HCT116 (cell line): ENCODE measurements at places on chromosomes 7 and 10. TPM values are rescaled to one million over a fixed set of nuclear protein-coding genes. Genes with fewer than 3 reads are reported as not detected.

DNA sequence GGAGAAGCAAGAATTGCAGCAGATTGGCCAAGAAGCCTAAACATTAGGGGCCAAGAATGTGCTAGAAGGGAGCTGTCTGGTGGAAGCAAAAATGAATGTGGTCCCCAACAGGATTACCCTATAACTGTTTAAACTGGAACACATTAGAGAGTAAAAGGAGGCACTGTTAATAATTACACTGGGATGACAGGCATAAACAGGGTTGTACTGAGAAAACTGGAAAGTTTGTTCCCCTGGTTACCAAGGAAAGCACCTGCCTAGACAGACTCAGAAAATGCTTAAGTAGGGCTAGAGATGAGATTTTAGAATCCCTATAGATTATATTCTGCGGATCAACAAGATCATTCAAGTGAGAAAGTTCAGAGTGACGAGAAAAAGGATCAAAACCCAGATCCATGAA is 100.8 kb downstream of the CTTNBP2 start:
- DNase-seq = no peak
- H3K36me3 ChIP-seq = no peaks in the 10 kb centered on the region
- H3K27me3 ChIP-seq = no peaks in the 10 kb centered on the region

DNA sequence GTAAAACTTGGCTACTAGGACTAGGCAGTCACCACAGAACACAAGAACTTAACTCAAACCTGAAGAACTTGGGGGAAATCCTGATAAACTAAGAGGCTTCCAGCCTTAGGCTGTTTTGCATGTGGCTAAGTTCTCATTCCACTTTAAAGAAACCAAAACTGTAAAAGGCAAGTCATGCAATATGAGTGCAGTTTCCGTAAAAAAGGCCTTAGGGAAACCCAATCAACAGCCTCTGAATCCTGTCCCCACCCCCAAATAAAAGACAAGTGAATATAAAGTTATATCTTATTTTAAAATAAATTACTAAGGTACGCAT is 95.1 kb downstream of the USP6NL start:
- H3K27ac ChIP-seq = no peak overlapping the region
- no peak for DNase-seq
- no peaks in the 10 kb centered on the region for H3K4me1 ChIP-seq
- no peaks in the 10 kb centered on the region for H3K27me3 ChIP-seq
- H3K36me3 ChIP-seq = no peaks in the 10 kb centered on the region

The CYP2C9 gene
- total RNA-seq = 0.76 TPM

The KIN gene
- 13.6 TPM for total RNA-seq

The PLAC9 gene
- not detected for total RNA-seq

GRCh38 chr7:126686474-126686873 is 566.3 kb downstream of the GRM8 start:
- no peaks in the 10 kb centered on the region for H3K4me1 ChIP-seq
- no peaks in the 10 kb centered on the region for H3K36me3 ChIP-seq
- no peak for DNase-seq
- H3K27ac ChIP-seq = no peak overlapping the region

The CLDN3 gene
- 19.2 TPM for total RNA-seq

DNA sequence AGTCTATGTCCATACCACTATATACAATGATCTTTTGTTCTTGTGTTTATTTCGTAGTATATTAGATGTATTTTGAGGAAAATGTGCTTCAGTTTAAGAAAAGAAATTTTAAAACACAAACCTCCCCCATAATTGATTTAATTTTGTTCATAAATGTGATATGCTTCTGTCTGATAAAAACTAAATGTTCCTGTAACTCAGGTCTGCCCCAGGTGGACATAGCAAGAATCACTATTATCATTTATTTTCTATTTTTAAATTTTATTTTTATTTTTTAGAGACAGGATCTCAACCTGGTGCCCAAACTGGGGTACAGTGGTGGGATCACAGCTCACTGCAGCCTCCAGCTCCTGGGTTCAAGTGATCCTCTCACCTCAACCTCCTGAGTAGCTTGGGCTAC is 43.2 kb downstream of the BEND7 start:
- H3K4me3 ChIP-seq = no peak overlapping the region
- no peak overlapping the region for H3K27ac ChIP-seq
- H3K36me3 ChIP-seq = no peaks in the 10 kb centered on the region

- H3K4me1 ChIP-seq = peaks cover 24% of the 10 kb centered on the region
- H3K36me3 ChIP-seq = no peaks in the 10 kb centered on the region
These were observed 160.4 kb downstream of the KIF20B start for GRCh38 chr10:89861584-89862301.

DNA sequence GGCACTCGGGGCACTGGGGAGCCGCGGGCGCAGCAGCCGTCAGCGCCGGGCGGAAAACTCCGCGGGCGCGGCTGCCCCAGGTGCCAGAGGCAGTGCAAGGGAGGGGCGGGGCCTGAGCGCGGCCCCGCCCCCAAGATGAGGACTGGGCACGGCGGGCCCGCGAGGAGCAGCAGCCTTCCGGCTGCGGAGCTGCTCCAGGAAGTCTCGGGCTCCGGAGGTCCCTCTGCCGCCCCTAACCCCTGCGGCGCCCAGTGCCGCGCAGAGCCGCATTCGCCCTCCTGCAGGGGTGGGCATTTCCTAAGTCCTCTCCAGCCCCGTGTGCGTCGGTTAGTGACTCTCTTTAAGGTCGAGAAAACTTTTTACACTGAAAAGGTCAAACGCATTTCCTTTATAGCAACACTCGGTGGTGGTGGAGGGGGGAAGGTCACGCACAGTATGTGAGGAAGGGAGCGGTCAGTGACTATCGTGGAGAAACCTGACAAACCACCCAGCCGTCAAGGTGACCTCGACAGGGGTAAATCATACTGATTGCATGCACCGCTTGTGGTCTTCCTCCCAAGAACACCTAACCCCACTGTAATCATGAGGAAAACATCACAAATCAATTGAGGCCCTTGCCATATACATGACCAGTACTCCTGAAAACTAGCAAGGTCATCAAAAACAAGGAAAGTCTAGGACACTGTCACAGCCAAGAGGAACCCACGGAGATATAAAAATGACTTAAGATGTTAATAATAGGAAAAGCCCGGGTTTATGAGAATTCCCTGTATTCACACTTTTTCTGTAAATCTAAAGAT is at the start of gene ANXA11:
Gene ANXA11, minus strand, starts transcription at position 61 of the 800 bp plus-strand sequence. CDS start 32,676 bp downstream, outside the sequence.
- H3K4me3 ChIP-seq = peak within 1 kb of the TSS; percentile 74
- H3K27me3 ChIP-seq = no peaks in the 10 kb centered on the region
- H3K4me1 ChIP-seq = peaks cover 48% of the 10 kb centered on the region
- H3K36me3 ChIP-seq = no peaks in the 10 kb centered on the region

DNA sequence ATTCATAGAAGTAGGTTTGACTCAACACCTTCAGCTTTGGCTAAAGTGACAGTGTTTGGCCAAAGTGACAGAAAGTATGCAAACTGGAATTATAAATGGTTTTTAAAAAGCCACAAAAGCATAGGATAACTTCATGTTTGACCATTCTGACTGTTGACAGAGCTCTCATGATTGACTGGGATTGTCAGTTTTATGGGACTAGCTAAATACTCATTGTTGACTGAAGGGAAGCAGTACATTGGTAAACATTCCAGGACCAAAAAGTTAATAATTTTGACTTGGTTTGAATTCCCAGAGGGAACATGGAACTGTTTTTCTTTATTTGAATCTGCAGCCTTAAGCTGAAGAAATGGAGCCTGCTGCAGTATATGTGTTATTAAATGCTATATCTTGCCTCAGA is 84.6 kb upstream of the STEAP4 start:
- H3K36me3 ChIP-seq = no peaks in the 10 kb centered on the region
- no peak for DNase-seq
- H3K4me1 ChIP-seq = no peaks in the 10 kb centered on the region
- H3K4me3 ChIP-seq = no peak overlapping the region
- H3K27me3 ChIP-seq = no peaks in the 10 kb centered on the region

GRCh38 chr10:34102893-34103506 is 712.1 kb downstream of the PARD3 start:
- no peak for DNase-seq
- H3K4me3 ChIP-seq = no peak overlapping the region
- H3K36me3 ChIP-seq = no peaks in the 10 kb centered on the region
- no peaks in the 10 kb centered on the region for H3K4me1 ChIP-seq
- no peak overlapping the region for H3K27ac ChIP-seq

GRCh38 chr7:31443457-31443856 is 70.4 kb upstream of the ITPRID1 start:
- H3K27me3 ChIP-seq = peaks cover 28% of the 10 kb centered on the region; the same call in 1 of the 2 replicates
- no peaks in the 10 kb centered on the region for H3K4me1 ChIP-seq
- H3K4me3 ChIP-seq = no peak overlapping the region
- peak; percentile 32 for DNase-seq
- no peak overlapping the region for H3K27ac ChIP-seq

DNA sequence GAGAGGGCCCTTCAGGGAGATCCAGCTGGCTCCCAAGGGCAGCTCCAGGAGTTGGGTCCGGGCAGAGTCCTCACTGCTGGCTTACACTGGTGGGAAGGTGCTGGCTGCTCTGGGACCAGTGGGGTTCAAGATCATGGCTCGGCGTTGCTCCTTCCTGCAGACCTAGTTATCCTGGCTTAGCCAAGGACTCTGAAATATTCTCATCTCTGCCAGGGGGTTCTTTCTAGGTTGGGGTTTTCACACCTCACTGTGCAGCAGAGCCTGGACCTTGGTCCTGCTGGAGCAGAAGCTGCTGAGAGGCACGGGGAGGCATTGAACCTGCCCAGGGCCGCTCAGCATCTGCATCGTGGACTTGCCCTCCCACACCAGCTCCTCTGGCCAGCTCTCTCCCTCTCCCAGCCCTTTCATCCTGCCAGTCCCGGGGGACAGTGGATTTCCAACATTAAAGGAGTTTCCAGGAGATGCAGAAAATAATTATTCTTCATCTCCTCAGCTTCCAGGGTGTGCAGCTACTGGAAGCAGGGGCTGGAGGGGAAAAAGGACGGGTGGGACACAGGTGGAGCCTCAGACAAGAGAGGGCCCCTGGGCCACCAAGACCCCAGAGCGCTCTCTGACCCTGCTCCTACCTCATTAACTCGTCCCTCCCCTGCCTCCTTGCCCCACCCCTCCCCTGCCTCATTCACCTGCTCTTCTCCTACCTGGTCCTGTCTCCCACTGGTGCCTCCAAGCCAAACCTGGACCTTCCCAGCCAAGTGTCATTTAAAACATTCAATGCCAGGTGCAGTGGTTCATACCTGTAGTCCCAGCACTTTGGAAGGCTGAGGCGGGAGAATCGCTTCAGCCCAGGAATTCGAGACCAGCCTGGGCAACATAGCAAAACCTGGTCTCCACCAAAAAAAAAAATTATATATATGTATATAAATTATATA is 42.5 kb downstream of the JAKMIP3 start:
- no peaks in the 10 kb centered on the region for H3K27me3 ChIP-seq
- no peaks in the 10 kb centered on the region for H3K4me1 ChIP-seq
- no peak overlapping the region for H3K27ac ChIP-seq
- no peak for DNase-seq
- no peaks in the 10 kb centered on the region for H3K36me3 ChIP-seq
- no peak overlapping the region for H3K4me3 ChIP-seq

DNA sequence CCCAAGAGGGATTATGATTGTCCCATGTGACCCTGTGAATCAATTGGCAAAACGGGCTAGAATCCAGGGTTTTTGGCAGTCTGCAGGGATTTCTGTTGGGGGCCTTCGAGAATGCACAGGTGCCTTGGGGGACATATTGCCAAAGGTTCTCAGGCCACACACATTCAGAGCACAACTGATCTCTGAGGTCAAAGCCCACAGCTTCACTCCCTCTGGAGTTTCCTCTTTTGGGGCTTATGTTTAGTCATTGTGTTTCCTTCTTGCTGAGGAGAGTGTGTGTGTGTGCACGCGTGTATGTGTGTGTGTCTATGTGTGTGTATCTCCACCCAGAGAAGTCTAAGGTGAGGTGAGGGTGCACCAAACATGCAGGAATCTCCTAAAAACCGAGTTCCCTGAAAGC is 8.8 kb downstream of the PPIF start:
- no peak overlapping the region for H3K4me3 ChIP-seq
- no peak overlapping the region for H3K27ac ChIP-seq
- no peaks in the 10 kb centered on the region for H3K27me3 ChIP-seq
- H3K36me3 ChIP-seq = peaks cover 43% of the 10 kb centered on the region
- no peaks in the 10 kb centered on the region for H3K4me1 ChIP-seq
- no peak for DNase-seq

DNA sequence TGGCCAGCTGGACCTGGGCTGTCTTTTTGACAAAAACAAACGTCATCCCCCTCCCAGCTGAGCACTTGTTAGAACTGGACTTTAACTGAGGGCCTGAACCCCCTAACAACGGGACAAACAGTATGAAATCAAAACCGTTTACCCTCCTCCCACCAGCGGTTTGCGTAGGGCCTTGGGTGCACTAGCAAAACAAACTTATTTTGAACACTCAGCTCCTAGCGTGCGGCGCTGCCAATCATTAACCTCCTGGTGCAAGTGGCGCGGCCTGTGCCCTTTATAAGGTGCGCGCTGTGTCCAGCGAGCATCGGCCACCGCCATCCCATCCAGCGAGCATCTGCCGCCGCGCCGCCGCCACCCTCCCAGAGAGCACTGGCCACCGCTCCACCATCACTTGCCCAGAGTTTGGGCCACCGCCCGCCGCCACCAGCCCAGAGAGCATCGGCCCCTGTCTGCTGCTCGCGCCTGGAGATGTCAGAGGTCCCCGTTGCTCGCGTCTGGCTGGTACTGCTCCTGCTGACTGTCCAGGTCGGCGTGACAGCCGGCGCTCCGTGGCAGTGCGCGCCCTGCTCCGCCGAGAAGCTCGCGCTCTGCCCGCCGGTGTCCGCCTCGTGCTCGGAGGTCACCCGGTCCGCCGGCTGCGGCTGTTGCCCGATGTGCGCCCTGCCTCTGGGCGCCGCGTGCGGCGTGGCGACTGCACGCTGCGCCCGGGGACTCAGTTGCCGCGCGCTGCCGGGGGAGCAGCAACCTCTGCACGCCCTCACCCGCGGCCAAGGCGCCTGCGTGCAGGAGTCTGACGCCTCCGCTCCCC is at the start of gene IGFBP1:
Gene IGFBP1, plus strand, starts transcription at position 304 of the 808 bp plus-strand sequence. Its CDS starts 165 bp downstream, at position 469.
- H3K4me1 ChIP-seq = peaks cover 16% of the 10 kb centered on the region
- no peaks in the 10 kb centered on the region for H3K27me3 ChIP-seq
- H3K36me3 ChIP-seq = no peaks in the 10 kb centered on the region
- H3K27ac ChIP-seq = no peak within 1 kb of the TSS
- H3K4me3 ChIP-seq = no peak within 1 kb of the TSS

DNA sequence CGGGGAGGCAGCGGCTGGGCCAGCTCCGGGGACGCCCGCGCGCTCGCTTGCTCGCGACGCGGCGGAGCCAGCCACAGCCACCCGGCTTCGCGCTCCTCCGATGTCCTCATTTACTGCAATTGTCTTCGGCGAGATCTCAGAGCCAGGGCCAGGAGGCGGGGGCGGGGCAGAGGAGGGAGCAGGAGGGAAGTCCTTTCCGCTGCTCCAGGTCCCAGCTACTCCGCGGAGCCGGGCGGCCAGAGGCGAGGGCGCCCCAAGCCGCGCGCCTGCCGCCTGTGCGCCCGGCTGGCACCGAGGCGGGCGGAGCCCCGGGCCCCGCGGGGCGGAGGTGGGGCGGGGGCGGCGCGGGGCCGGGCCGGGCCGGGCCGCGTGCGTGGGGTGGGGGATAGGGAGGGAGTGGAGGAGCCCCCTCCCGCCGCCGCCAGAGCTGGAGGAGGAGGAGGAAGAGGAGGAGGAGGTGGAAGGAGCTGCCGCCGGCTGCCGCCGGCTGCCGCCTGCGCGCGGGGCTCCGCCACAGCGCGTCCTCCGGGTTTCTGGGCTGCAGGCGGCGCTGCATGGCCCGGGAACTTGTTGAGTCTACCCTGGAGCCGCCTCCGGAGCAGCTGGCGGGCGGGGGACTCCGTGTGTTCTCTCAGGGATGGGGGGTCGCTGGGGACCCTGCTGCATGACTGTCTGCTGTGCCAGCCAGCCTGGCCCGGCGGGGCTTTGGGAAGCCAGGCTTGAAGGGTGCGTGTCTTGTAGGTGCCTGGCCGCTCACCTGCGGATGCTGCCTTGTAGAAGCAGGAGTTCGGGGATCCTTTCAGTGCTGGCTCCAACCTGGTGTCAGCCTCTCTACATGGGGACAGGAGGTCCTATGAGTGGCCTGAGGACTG is at the start of gene INSYN2A:
Gene INSYN2A, minus strand, starts transcription at position 310 of the 872 bp plus-strand sequence. CDS start 20,196 bp downstream, outside the sequence.
- no peaks in the 10 kb centered on the region for H3K27me3 ChIP-seq
- H3K36me3 ChIP-seq = no peaks in the 10 kb centered on the region
- no peak within 1 kb of the TSS for H3K4me3 ChIP-seq
- H3K27ac ChIP-seq = no peak within 1 kb of the TSS
